Sciatic nerve (tissue), 2 donors: ENCODE measurements at places on chromosomes 5 and 9. TPM values are rescaled to one million over a fixed set of nuclear protein-coding genes. Genes with fewer than 3 reads are reported as not detected.

DNA sequence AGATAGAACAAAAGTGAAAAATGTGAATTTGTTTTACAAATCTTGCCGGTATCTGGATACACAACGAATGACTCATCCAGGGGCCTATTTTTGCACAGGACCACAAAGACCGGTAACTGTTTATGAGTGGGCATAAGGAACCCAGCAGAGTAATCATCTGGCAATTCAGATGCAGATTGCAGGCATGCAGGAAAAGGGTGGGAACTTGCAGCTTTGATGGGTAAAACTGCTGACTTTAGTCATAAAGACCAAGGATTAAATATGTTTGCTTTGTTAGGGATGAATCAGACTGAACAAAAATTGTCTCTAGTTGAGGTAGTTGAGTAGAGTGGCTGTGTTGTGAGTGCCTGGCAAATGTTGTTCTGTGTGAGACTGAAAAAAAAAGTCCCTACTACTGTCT lies 309.6 kb upstream of the CCNH start:
- DNase-seq: no peak

GRCh38 chr9:114125476-114126013 lies 26.5 kb upstream of the KIF12 start:
- no peak for DNase-seq

GRCh38 chr5:52895572-52896413 lies 93.4 kb upstream of the ITGA2 start:
- no peak for DNase-seq

DNA sequence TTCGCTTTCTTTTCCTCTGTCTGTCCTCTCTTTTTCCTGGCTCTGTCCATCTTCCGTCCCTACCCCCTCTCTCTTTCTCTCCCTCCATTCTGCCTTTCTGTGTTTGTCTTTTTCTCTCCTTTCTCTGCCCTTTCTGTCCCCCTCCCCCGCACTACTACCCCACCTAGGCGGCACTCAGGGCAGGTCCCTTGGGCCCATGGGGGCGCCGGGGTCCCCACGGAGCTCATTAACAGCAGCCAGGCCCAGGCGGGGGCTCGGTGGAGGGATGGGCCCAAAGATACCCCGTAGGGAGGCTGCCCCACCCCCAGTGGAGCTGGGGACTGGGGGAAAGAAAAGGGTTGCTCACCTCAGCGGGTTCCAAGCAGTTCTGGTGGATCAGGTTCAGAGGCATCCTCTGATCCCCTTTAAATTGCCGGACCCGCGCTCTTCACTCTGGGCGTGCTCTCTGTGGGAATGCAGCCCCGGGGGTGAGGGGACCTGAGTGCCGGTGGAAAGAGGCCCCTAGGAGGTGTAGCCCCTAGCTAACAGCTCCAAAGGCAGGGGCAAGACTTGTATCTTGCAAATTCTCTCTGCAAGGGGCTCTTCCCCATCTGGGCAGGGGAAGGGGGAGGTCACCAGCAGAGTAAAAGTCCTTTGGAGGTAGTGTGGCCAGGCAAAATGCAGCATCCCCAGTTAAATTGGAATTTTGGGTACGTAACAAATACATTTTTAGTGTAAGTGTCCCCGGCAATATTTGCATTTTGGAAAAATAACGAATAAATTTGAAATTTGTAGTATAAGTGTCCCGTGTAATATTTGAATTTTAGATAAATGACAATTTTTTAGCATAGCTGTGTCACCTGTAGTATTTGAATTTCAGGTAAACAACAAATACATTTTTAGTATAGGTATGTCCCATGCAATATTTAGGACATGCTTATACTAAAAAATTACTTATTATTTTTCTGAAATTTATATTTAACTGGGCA lies 7.4 kb downstream of the LHX2 start:
- DNase-seq: no peak

DNA sequence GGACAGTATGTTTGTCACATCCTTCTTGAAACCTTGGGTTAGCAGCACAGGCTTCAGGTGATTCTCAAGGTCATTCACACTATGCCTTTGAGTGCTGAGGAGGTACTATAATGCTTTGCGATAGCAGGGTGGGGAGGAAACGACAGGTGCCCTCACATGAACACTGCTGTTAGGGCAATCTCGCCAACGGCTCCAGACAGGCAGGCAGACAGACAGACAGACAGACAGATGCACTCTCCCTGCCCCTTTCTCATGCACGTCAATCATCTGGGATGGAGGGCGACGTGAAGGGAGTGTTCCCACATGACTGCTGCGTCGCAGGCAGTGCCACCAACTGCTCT lies 82.9 kb downstream of the RAPGEF1 start:
- no peak for DNase-seq

- DNase-seq: no peak
Observed at GRCh38 chr5:175683231-175683630, 25.4 kb downstream of the HRH2 start.

DNA sequence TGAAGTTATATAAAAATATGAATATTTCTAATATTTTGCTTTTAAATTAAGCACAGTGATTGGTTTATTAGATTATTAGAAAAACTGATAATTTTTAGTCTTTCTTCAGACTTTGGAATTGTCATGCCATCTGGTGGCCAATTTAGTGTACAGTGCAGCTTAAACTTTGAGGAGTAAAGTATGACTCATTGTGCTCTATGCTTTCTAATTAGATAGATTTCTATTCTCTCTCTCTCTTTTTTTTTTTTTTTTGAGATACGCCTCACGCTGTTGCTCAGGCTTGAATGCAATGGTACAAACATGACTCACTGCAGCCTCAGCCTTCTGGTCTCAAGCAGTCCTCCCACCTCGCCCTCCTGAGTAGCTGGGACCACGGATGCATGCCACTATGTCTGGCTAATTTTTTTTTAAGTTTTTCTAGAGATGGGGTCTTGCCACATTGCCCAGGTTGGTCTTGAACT lies 42.1 kb upstream of the GPR21 start:
- DNase-seq: no peak

- DNase-seq: no peak
Observed at GRCh38 chr5:105849701-105850100, 1821.0 kb downstream of the EFNA5 start.

GRCh38 chr5:168471785-168472184 lies 14.5 kb upstream of the RARS1 start:
- no peak for DNase-seq

- no peak for DNase-seq
Observed at GRCh38 chr5:39494107-39494510, 69.3 kb upstream of the DAB2 start.

- DNase-seq: no peak
Observed at GRCh38 chr9:136838314-136839228, 3.7 kb upstream of the AJM1 start.

DNA sequence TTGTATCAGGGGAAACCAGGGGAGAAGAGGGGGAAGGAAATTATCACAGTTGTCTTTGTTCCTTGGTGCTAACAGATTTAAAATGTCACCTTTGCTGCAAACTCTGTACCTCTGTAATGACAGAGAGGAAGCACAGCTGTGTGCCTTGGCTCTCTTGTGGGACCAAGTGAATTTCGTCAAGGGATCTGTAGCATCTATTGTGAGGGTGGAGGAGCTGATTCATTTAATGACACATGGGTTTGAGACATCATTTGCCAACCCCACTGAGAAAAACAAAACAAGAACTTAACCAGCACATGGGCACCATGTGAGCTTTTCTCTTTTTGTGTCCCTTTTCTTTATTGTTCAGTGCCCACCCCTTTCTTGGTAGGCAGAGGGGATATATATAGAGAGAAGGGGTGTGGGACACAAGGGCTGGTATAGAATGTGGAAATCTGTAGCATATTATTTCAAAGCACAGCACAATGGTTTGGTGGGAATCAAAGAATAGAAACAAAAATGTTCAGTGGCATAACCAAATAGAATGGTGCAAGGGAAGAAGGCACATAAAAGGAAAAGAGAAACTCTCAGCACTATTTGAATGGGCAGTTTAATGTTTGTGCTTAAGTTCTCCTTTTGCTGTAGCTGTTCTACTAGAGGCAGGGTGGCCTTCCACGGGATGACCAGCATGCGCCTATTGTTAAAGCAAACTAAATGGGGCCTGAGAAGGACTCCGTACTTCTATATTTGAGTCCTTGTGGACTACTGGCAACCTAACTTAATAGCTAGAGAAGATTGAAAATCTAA lies 63.3 kb downstream of the LIX1 start:
- no peak for DNase-seq

DNA sequence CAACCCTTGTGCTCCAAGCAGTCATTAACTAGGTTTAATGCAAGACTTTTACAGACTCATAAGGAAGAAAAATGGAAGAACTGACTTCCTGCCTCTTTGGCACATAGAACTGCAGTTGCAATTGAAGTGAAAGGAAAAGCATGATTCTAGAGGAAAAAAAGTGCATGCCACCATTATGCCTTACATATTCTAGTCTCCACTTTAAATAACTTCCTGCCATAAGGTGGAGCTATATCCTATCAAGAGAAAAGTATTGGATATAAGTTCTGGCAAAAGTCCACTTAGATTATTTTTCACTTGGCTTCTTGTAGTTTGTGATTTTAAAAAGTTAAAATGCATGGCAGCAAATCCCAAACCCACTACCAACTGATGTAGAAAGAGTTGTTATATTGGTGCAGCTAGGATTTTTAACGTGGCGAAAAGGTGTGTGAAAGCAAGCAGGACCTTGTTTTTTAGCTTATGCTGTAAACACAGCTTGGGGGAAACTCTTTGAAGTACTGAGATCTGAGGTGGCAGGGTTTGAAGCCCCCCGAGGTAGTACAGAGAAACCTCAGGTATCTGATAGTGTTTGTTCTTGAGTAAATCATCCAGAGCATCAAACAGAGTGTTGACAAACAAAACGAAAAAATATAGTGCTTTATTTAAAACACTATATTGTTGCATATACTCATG lies 117.9 kb downstream of the ANXA1 start:
- DNase-seq: no peak

- DNase-seq: no peak
Observed at GRCh38 chr9:84759804-84760203, 90.3 kb downstream of the NTRK2 start.

DNA sequence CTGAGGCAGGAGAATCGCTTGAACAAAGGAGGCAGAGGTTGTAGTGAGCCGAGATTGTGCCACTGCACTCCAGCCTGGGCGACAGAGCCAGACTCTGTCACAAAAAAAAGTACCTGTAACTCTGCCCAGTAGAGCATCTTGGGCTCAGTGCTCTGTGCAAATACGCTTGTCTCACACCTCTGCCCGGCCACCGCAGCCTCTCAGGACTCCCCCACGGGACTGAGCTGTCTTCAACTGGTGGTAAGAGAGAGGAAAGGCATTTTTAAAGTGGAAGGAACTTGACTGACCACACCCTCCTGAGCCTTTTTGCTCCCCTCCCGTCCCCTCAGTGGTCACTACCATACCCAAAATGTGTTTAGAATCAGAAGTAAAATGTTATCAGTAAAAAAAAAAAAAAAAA lies 174.3 kb upstream of the PIK3R1 start:
- no peak for DNase-seq

DNA sequence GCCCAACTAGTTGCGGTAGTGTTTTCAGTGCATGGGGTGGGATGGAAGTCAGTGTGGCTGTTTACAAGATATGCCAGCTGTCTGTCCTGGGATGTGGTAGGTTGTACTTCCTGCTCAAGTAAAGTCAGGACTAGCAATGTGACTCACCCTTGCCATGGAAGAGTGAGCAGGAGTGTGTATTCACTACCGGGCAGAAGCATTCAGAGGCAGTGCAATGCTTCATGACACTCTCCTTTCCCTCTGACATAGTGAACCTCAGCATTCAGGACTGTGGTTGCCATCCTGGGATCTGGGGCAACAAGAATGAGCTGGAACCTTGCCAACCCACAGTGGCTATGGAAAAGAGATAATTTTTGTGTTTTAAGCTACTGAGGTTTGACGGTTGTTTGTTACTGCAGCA lies 68.9 kb downstream of the BOD1 start:
- no peak for DNase-seq

DNA sequence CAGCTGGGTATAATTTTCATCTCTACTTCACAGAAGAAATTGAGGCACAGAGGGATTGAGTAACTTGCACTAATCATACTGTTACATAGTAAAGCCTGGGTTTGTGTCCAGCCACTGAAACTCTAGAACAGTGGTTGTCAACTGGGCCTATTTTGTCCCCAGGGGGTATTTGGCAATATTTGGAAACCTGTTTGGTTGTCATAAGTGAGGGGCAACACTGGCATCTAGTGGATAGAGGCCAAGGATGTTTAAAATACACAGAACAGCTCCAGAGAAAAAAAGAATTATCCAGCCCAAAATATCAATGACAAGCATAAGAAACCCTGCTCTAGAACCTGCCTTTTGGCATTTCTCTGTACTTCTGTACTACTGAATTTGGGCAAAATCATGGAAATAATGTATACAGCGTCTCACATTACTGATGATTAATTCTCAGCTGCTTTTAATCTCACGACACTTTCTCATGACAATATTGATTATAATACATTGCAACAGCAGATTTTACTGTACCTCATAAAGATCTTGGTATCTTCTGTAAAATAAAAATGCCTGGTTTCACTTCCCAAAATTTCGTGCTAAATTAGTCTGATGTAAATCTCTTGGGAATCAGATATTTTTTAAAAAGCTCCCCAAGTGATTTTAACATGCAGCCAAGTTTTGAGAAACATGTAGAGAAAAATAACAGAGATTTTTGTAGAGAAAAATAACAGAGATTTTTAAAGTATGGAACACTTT lies 112.7 kb downstream of the RORB start:
- no peak for DNase-seq

GRCh38 chr9:28050941-28051340 lies 477.7 kb upstream of the C9orf72 start:
- no peak for DNase-seq

- no peak for DNase-seq
Observed at GRCh38 chr5:26959290-26959689, 79.1 kb downstream of the CDH9 start.

DNA sequence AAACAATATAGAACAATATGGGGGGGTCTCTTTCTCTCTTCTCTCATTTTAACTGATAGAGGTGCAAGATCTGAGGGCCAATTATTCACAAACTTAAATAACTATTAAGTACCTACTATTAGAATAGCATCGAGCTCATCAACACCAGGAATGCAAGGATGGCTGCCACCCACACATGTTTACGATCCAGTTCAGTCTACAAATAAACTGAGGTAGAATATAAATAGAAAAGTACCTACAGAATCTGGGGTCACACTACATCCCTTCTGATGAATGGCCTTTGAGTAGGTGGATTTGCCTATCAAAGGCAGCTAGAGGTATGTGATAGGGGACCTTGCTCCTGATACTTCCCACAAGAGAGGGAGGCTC lies 91.8 kb upstream of the ZNF366 start:
- DNase-seq: no peak

DNA sequence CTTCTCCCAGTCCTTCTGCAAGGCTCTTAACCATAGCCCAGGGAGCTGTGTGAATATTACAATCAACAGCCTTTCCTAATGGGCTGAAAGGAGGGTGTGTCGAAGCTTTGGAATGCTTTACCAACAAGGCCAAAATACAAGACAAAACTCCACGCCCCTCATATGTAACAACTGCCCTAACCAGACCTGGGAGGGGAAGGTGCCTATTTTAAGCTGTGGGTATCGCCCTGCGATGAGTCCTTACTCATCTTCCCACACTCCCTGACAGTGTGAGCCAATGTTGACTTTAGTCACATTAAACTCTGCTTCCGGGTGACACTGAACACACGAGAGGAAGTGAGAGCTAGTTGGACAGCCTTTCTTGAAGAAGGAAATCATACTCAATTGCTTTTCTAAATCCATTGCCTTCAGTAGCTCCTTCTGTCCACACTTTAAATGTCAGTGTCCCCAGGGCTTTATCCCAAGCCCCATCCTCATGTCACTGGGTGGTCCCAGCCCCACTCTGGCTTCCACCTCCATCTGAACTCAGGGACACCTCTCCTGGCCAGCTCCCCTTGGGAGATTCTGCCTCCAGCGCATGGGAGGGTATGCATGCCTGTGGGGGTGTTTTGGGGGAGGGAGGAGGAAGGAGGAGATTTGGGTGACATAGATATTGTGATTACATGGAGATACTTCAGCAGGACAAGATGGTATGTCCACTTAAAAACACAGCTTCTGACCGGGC lies 6.5 kb upstream of the TBC1D9B start:
- DNase-seq: peak; percentile 25

The SLC36A1 gene
- total RNA-seq: 24.9 TPM
